ENCODE measurements at places on chromosomes 2 and 18.

DNA sequence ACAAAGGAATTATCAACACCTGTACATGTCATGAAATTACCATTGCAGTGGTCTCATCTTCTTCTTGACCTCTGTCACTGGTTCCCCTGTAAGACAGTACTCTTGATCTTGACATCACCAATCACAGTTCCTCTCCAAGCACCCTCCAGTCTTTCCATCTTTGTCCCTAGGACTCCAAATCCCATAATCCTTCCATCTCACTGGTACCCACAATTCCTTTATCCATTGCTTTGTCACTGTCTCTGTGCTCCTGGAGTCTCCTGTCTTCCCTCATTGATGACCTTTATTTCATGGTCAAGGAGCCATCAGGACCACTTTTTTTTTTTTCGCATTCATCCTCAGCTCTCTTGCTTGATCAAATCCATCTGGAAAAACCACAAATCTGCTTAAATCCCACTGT is 56.7 kb downstream of the COL4A3 start:
- no peak for DNase-seq

DNA sequence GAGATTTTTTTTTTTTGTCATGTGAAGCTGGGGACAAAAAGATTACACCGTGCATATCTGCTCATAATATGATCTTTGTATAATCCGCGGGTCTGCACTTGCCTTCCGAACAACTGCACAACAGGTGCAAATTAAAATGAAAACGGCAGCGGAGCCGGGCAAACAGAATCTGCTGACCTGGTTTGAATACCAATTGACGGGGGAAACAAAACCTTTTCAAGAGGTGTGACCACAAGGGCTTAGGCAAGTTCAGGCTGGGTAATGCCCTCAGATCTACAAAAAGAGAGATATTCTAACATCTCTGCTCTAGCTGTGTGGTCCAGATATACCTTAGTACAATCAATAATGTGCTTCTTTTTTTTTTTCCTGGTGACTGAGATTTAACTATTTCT is 88.5 kb downstream of the ZEB2 start:
- DNase-seq: peak; percentile 45

GRCh38 chr2:216761133-216761532 is 65.8 kb upstream of the IGFBP5 start:
- no peak for DNase-seq

DNA sequence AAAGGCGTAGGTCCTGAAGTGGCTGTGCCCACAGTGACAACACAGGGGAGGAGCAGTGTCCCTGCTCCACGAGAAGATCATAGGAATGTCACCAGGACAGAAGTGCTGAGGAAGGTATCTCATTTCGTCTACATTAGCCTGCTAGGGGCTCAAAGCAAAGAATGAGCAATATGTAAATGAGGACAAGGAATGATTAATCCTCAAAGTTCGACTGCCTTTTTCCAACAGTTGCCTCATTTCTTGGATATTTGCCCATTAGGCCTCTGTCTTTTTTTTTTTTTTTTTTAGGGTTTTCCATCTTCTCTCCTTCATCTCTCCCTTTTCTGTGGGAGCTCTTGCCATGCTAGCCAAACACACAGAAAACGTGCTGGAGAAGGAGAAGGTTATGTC is 105.2 kb upstream of the ARHGAP28 start:
- no peak for DNase-seq

- no peak for DNase-seq
Measured at GRCh38 chr18:56444201-56444600, 194.2 kb downstream of the TXNL1 start.

GRCh38 chr2:60058781-60059180 is 494.7 kb downstream of the BCL11A start:
- peak; percentile 57 for DNase-seq

- DNase-seq: no peak
Measured at GRCh38 chr2:160197587-160197986, 2.5 kb downstream of the ITGB6 start.

GRCh38 chr2:238100049-238100820 is at the start of gene ESPNL:
Gene ESPNL, plus strand, starts transcription at chr2:238100340. Its CDS starts 80 bp downstream, at chr2:238100420.
- no peak for DNase-seq

DNA sequence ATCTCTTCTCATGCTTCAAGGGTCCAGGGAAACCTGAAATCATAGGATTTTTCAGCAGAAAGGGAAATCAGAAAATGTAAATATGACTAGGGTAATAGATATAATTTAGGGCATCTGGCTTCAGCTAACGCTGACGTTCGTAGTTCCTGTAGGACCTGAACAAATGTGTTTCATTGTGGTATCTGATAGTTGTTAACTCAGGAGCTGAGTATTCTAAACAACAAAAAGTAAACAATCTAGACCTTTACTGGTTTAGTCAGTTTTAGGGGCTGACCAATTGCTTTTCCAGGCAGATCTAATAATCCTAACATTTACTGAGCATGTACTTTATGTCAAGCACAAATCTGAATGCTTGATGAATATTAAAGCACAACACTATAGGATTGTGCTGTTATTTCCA is 114.8 kb downstream of the GALNT1 start:
- DNase-seq: no peak

GRCh38 chr2:198452327-198452726 is 647.9 kb downstream of the PLCL1 start:
- peak; percentile 58 for DNase-seq

Data from OCI-LY7 (cell line).